ENCODE measurements at places on chromosomes 3 and 15. TPM values are rescaled to one million over a fixed set of nuclear protein-coding genes. Genes with fewer than 3 reads are reported as not detected.

GOLGA8Q gene
- 0.75 TPM for total RNA-seq

AADACL2 gene
- not detected for total RNA-seq

THPO gene
- total RNA-seq = not detected

GRAMD1C gene
- total RNA-seq = 0.34 TPM

INKA1 gene
- 0.46 TPM for total RNA-seq

TRA2B gene
- total RNA-seq = 208 TPM

UPK1B gene
- not detected for total RNA-seq

BDH1 gene
- 115 TPM for total RNA-seq

All from activated naive CD4-positive, alpha-beta T cell treated with anti-CD3 and anti-CD28 coated beads, Interleukin-2, amount 10 ng/mL, durations not matched to agents 5 hours and 36 hours (primary cell).